Foreskin melanocyte (primary cell): ENCODE measurements at places on chromosomes 7 and 10.
A peak's percentile ranks its signal among the peaks of the same experiment; 100 is the strongest.

DNA sequence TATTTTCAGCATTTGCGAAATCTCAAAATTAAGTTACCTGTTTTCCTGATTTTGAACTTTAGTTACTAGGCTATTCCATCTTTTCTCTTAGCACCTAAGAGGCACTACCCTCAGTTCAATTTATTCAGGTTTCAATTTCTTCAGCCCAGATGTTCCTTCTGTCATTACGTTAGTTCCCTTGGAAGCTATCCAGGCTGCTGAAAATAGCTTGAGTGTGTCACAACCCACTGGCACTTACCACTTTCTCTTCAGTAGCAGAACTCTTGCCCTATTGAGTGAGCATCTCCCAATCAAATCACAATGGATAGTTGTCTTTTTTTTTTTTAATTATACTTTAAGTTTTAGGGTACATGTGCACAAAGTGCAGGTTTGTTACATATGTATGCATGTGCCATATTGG lies 332.7 kb upstream of the LRGUK start:
- DNase-seq: no peak

- no peak for DNase-seq
Observed at GRCh38 chr7:85685901-85686300, 499.0 kb upstream of the SEMA3D start.

GRCh38 chr10:124088915-124089314 lies 4.5 kb downstream of the CHST15 start:
- no peak for DNase-seq

DNA sequence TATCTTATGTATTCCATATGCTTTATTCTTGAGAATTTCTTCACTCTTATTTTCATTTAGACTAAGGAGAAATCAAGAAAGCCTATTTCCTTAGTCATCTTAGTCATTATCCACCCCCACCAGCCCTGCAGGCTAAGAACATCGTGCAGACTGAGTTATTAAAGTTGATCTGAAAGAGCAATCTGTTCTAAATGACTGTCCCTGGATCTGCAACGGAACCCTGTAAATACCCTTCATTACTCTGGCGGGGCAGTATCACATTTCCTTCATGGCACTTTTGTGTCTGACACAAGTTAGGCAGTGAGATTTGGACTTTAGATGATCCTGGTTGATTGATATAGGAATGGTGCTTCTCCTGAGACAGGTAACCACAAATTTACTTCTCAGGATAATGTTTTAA lies 3.5 kb upstream of the MYPN start:
- peak; percentile 89 for DNase-seq
